ENCODE measurements at places on chromosomes 2 and 18. TPM values are rescaled to one million over a fixed set of nuclear protein-coding genes. Genes with fewer than 3 reads are reported as not detected.

- no peaks in the 10 kb centered on the region for H3K4me1 ChIP-seq
- no peak overlapping the region for H3K27ac ChIP-seq
- DNase-seq = no peak
- H3K4me3 ChIP-seq = no peak overlapping the region
- H3K27me3 ChIP-seq = no peaks in the 10 kb centered on the region
- no peaks in the 10 kb centered on the region for H3K36me3 ChIP-seq
Observed at GRCh38 chr2:110837446-110838409, 105.4 kb downstream of the ACOXL start.

DNA sequence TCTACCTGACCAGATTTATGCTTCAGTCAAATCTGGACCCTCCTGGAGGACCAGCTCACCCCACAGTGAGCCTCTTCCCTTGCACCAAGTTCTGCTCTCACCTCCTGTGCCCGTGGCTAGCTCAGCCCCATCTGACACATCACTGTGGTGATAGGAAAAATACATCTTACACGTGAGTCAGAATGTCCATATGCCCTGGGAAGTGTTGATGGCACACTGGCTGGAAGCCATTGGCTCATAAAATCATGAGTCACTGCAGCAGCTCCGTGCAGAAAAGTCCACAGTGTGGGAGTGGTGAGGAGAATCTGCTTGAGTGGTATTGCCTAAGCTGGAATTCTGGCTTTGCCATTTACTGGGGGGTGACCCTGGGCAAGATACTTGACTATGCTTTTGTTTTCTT is 42.6 kb upstream of the RAPGEF4 start:
- peaks cover 13% of the 10 kb centered on the region for H3K4me1 ChIP-seq
- H3K27me3 ChIP-seq = no peaks in the 10 kb centered on the region
- no peaks in the 10 kb centered on the region for H3K36me3 ChIP-seq
- H3K27ac ChIP-seq = no peak overlapping the region
- DNase-seq = peak; percentile 81
- no peak overlapping the region for H3K4me3 ChIP-seq

GRCh38 chr2:201882353-201883090 is 76.2 kb downstream of the CDK15 start:
- DNase-seq = no peak
- H3K36me3 ChIP-seq = no peaks in the 10 kb centered on the region
- H3K4me3 ChIP-seq = no peak overlapping the region
- no peak overlapping the region for H3K27ac ChIP-seq
- H3K27me3 ChIP-seq = no peaks in the 10 kb centered on the region

DNA sequence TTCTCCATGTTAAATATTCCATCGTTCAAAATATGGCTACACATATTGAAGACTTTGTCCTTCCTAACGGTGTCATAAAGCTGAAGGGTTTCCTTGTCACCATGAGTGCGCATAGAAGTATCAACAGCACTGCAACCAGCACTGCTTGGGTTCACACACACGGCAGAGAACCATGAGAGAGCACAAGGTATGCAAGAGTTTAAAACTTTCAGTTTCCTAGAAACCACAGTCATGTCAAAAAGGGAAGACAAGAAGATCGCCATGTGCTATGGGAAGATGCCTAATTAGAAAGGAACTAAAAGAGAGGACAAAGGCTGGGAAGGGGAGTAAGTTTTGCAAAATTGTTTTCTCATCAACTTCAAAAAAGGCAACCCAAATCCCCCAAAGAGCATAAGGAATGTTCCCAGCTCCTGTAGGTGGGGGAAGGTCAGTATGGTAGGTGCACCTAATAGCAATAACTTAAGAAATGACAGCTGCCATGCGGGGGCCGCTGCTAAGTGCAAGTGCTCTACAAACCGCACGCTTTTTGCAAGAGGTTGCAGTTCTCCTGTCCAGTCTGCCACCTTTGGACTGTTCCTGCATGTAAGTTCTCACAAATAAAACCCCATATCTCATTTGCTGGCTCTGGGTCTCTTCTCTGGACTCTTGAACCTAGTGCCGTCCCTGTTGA is 136.8 kb downstream of the TMEM163 start:
- H3K27me3 ChIP-seq = no peaks in the 10 kb centered on the region
- H3K4me1 ChIP-seq = no peaks in the 10 kb centered on the region
- DNase-seq = no peak
- H3K36me3 ChIP-seq = no peaks in the 10 kb centered on the region

DNA sequence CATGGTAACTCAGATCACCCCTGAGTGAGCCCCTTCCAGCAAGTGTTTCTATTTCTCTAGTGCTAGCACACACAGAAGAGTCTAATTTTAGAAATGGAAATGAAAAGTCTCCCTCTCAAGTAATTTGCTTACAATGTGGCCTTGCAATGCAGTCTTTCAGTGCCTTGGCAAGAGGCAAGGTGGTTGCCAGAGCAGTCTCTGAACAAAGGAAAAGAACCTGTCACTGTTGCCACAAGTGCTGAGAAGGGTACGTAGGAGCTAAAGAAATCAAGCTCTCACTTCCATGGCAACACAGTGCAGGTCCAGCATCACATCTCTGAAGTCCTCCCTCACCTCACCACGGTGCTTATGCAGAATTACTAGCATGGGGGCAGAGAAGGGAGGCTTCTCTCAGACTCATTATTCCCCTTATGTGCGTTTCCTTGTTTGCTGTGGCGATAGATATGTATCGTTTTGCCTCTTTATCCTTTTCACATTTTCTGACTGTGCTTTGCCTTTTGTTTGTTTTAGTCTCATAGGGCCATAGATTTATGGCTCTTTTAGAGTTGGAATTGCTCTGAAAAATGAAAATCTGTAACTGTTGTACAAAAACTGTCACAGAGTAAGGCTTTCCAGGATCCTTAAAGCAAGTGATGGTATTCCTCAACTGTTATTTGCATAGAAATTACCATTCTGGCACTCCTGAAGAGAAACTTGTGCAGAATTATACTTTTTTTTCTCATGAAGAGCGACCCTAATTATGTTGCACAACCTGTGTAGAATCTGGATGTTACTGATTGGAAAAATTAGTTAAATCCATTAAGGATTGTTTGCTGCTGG is 164.8 kb downstream of the CCDC85A start:
- H3K36me3 ChIP-seq = no peaks in the 10 kb centered on the region
- H3K4me1 ChIP-seq = no peaks in the 10 kb centered on the region
- no peak overlapping the region for H3K27ac ChIP-seq
- no peak for DNase-seq
- H3K4me3 ChIP-seq = no peak overlapping the region

DNA sequence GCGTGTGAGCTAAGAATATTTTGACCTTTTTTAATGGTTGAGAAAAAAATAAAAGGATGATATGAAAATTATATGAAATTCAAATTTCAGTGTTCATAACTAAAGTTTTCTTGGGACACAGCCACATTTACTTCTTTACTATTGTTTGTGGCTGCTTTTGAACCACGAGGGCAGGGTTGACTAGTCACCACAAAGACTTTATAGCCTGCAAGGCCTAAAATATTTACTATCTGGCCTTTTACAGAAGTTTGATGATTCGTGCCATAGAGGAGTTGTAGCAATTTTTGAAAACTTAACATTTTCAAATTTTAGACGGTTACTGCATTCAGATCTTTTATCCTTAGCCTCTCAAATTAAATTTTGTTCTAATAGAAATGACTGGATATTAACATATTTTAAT is 69.9 kb downstream of the LIMS1 start:
- peaks cover 13% of the 10 kb centered on the region for H3K4me1 ChIP-seq
- H3K36me3 ChIP-seq = no peaks in the 10 kb centered on the region
- H3K27me3 ChIP-seq = no peaks in the 10 kb centered on the region
- no peak for DNase-seq
- no peak overlapping the region for H3K4me3 ChIP-seq
- no peak overlapping the region for H3K27ac ChIP-seq

GRCh38 chr2:28643911-28644334 is 107.7 kb upstream of the PPP1CB start:
- H3K27me3 ChIP-seq = no peaks in the 10 kb centered on the region
- no peak overlapping the region for H3K4me3 ChIP-seq
- no peaks in the 10 kb centered on the region for H3K4me1 ChIP-seq
- H3K36me3 ChIP-seq = no peaks in the 10 kb centered on the region

DNA sequence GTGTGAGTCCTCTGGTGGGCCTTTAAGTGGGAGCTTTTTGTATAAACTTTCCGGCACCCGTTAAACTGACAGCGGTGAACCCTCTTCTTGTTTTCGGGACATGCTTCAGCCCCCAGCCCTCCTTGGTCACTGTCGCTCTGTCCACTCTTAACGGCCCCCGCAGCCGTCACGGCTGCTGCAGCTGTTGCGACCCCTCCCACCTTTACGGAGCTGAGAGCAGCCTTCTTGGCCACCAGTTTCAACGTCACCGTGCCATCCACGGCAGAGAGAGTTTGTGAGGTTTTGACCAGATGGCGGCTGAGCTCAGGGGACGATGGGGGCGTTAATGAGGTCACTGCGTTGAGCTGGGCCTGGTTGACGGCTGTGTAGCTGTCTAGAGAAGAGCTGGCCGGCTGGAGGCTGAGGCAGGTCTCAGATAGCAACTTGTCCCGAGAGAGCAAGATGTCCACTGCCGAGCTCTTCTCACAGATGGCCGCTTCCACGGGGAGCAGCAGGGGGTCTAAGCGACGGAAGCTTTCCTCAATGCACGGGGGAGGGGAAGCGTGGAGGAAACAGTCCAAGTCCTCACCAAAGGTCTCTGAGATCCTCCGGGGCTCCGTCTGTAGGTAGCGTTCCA is 41.9 kb downstream of the KLF7 start:
- peaks cover 40% of the 10 kb centered on the region for H3K4me1 ChIP-seq
- H3K27me3 ChIP-seq = no peaks in the 10 kb centered on the region
- peak overlapping the region; percentile 23 for H3K27ac ChIP-seq
- DNase-seq = no peak
- no peak overlapping the region for H3K4me3 ChIP-seq

DNA sequence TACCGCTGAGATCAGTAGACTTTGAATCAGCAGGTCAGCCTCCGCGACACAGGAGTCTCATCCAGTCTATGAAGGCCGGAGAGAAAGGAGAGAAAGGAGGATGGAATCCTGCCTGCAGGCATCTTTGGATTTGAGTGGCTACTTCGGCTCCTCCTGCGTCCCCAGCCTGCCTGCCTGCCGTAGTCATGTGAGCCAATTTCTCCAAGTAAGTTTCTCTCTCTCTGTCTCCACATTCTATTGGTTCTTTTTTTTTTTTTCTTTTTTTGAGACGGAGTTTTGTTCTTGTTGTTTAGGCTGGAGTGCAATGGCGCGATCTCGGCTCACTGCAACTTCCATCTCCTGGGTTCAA is 16.7 kb downstream of the PDCD1 start:
- no peaks in the 10 kb centered on the region for H3K36me3 ChIP-seq
- no peaks in the 10 kb centered on the region for H3K27me3 ChIP-seq
- no peak overlapping the region for H3K27ac ChIP-seq
- H3K4me3 ChIP-seq = no peak overlapping the region

Gene NOL4
- total RNA-seq = 1.4 TPM

DNA sequence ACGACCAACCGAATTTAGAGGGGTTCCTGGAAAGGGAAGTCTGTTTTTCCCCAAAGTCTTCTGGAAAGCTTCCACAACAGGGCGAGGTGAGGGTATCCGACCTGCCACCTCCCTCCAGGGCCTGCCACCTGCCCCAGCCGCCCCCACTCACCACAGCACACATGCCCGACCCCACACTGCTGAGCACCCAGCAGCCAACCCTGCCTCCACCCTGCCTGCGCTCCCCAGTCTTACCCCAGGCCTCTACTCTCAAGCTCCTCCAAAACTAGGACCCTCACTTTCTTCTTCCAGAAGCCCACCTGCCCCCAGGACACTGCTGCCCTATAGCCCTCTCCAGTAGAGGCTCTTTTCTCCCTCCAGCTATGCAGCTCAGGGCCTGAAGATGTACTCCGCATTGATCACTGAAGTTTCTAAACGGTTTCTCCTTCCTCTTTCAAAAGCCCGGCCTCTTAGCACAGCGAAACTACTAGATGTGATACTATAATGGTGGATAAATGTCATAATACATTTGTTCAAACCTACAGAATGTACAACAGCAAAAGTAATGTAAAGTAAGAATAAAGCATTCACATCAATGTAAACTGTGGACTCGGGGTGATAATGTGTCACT is 128.8 kb upstream of the SLC1A4 start:
- H3K27me3 ChIP-seq = no peaks in the 10 kb centered on the region
- no peaks in the 10 kb centered on the region for H3K36me3 ChIP-seq
- peak overlapping the region; percentile 95 for H3K27ac ChIP-seq
- DNase-seq = no peak

GRCh38 chr2:237194081-237194480 is 108.4 kb downstream of the COPS8 start:
- no peak overlapping the region for H3K4me3 ChIP-seq
- H3K4me1 ChIP-seq = no peaks in the 10 kb centered on the region
- H3K36me3 ChIP-seq = no peaks in the 10 kb centered on the region
- H3K27ac ChIP-seq = peak overlapping the region; percentile 70

GRCh38 chr2:169961911-169962310 is 134.7 kb downstream of the UBR3 start:
- peak; percentile 72 for DNase-seq
- H3K4me1 ChIP-seq = peaks cover 10% of the 10 kb centered on the region
- no peak overlapping the region for H3K27ac ChIP-seq
- no peaks in the 10 kb centered on the region for H3K27me3 ChIP-seq

DNA sequence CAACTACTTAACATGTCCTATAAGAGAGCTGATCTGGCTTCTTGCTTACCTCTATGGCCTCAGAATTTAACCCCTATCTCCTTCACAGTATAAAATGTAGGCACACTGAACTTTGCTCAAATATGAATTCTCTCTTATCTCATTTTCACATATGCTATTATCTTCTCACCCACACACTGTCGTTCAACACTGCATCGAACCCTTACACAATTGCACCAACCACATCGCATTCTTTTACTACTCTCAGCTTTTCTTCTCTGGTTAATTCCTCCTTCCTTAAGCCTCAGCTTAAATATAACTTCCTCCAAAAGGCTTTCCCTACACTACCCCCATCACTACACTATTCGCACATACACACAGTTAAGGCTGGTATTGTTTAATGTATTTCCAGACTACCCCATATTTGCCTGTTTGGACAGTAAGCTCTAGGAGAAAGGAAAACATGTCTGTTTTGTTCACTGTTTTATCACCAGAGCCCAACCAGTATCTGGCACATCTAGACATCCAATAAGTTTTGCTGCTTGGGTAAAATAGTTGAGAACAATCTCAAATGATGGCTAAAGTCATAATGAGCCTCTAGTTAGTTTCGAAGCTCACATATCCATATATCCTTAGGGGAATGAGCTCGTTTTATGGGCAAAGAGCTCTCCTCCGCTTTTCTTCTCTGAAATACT is 47.7 kb downstream of the HIBCH start:
- H3K4me1 ChIP-seq = no peaks in the 10 kb centered on the region
- no peak overlapping the region for H3K27ac ChIP-seq
- H3K36me3 ChIP-seq = no peaks in the 10 kb centered on the region
- DNase-seq = no peak
- H3K4me3 ChIP-seq = no peak overlapping the region
- H3K27me3 ChIP-seq = no peaks in the 10 kb centered on the region

DNA sequence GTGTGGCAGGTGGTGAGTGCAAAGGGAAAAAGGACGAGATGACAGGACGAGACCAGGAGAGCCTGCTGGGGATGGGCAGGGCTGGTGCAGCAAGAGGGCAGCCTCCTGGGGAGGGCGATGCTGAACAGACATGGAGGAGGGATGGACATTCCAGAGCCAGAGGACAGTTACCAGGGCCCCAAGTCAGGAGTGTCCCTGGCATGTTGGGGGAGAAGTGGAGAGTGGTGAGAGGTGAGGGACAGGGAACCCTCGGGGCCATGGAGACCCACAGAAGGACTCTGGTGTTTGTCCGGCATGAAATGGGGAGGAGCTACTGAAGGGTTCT is 19.0 kb downstream of the MTERF4 start:
- DNase-seq = no peak
- no peak overlapping the region for H3K4me3 ChIP-seq
- H3K27ac ChIP-seq = no peak overlapping the region
- H3K27me3 ChIP-seq = no peaks in the 10 kb centered on the region

Gene LINC00305
- not detected for total RNA-seq

All from sigmoid colon (tissue), 7 donors.